Panc1 (cell line): ENCODE measurements at places on chromosomes 13 and 19. TPM values are rescaled to one million over a fixed set of nuclear protein-coding genes. Genes with fewer than 3 reads are reported as not detected.

- no peak for DNase-seq
Observed at GRCh38 chr19:18710996-18711751, 27.7 kb downstream of the CRTC1 start.

DNA sequence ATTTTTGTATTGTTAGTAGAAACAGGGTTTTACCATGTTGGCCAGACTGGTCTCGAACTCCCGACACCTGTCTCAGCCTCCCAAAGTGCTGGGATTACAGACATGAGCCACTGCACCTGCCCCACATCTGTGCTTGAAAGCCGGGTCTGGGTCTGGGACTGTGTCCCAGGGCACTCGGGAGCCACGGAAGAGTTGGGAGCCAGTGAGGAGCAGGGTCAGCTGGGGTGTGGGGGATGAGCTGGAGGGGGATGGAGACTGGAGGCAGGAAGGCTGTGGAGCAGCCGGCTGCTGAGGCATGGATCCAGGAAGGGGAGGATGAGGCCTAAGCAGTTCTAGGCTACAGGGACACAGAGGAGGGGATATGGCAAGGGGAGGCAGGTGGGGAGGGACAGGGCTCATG lies 10.7 kb upstream of the SPACA4 start:
- no peak for DNase-seq

DNA sequence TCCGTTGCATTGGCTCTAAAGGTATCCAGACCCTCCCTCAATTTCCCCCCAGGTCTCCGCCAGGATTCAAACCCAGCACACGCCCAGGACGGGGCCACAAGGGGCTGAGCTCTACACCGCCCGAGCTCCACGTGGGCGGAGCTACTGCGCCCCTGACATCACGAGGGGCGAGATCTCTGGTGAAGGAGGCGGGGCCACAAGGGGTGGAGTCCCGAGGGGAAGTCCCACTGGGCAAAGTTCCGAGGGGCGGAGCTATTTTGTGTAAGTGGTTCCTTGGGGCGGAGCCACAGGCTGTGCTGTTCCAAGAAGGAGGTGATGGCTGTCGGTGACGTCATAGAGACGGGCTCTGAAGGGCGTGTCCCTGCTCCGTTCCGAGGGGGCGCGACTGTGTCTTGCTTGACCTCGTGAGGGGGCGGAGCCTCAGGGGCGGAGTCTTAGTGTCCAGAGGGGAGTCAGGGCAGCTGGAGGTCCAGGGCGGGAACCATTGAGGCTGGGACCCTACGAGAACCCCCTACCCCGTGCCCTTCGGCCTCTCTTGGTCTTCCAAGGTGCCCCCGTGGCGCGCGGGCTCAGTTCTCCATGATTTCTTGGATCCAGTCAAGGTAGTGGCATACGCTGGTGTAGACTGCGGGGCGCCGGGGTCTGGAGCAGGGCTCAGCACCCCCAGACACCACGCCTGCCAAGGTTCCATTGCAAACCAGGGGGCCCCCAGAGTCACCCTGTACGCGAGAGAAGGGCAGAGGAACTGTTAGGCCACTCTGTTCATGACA lies 1.3 kb upstream of the KLK8 start:
- no peak for DNase-seq

DNA sequence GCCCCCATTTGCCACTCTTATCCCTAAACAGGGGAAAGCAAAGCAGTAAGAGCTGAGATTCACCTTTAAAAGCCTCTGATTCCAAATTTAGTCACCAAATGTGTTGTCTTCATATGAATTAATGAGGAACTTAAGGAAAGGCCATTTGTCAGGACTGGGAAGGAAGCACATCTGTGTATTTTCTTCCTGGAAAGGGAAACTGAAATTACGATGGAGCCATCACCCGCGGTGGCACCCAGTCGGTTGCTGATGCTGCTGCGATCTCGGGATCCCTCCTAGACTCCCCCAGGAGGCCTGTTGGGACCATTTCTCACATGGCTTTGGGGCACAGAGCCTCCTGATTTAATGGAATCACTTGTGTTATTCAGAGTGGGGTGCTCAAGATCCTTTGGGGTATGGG lies 7.4 kb upstream of the IL4I1 start:
- DNase-seq, result no peak

- DNase-seq, result no peak
Observed at GRCh38 chr13:99227331-99227900, 26.8 kb downstream of the UBAC2 start.

DNA sequence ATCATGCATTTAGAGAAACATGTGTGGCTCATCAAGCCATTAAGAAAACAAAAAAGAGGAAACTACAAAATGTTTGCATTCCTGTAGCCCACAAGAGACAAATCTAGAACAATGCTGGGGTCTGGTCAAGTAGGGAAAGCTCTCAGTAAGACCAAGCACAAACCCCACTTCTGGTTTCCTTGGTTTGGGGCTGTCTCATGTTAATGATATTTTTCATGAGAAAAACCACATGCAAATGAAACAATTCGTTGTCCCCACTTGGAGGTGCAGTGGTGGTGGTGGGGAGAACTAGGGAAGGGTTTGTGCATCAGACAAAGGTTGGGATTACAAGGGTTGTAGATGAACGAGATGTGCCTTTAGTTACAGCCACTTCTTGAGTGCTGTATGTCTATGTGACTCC lies 7.0 kb upstream of the RB1 start:
- DNase-seq, result no peak

DNA sequence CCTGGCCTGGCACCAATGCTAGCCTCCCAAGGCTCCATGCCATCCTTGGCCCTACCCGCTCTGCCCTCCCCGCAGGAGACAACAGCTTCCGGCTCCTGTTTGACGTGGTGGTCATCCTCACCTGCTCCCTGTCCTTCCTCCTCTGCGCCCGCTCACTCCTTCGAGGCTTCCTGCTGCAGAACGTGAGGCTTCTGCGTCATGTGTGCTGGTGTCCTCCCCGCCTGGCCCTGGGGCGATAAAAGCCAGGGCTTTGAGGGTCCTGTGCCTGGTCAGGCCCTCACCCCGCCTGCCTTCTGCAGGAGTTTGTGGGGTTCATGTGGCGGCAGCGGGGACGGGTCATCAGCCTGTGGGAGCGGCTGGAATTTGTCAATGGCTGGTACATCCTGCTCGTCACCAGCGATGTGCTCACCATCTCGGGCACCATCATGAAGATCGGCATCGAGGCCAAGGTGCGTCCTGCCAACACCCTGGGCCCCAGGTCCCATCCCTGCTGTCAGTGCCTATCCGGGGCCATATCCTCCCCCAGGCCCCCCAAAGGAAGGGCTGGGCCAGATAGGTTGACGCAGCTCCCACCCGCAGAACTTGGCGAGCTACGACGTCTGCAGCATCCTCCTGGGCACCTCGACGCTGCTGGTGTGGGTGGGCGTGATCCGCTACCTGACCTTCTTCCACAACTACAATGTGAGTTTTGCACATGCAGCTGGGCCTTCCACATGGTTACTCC lies 6.3 kb downstream of the MCOLN1 start:
- no peak for DNase-seq

- DNase-seq, result no peak
Observed at GRCh38 chr13:102768909-102769308, 4.7 kb downstream of the TEX30 start.

- no peak for DNase-seq
Observed at GRCh38 chr19:44813070-44813840, 4.4 kb downstream of the BCAM start.

- no peak for DNase-seq
Observed at GRCh38 chr19:47133021-47133471, 2.4 kb downstream of the SAE1 start.

DNA sequence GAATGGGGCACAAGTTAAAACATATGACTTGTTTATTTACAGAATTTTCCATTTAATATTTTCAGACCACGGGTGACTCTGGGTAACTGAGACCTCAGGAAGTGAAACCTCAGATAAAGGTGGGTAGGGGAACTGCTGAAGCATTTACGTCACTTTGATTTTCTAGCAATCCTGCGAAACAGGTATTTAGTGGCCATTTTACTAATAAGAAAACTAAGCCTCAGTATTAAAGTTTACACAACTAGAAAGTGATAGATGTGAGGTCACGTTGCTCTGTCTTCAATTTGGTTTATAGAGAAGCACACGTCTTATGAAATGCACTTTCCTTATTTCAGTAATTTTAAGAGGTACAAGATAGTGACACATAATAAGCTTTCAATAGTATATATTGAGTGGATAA lies 402.8 kb downstream of the FGF9 start:
- no peak for DNase-seq

CLDND2 gene
- total RNA-seq, result 0.95 TPM

PSG2 gene
- total RNA-seq, result not detected

DNMT1 gene
- total RNA-seq, result 168 TPM

STK11 gene
- total RNA-seq, result 116 TPM
